Upper lobe of left lung (tissue), 6 donors: ENCODE measurements at places on chromosomes 1 and 21.

- no peak for DNase-seq
Measured at GRCh38 chr1:97608272-97608671, 312.6 kb downstream of the DPYD start.

GRCh38 chr1:54370287-54370989 is 35.8 kb downstream of the SSBP3 start:
- no peak for DNase-seq

GRCh38 chr21:46397993-46398392 is 60.7 kb upstream of the DIP2A start:
- no peak for DNase-seq

DNA sequence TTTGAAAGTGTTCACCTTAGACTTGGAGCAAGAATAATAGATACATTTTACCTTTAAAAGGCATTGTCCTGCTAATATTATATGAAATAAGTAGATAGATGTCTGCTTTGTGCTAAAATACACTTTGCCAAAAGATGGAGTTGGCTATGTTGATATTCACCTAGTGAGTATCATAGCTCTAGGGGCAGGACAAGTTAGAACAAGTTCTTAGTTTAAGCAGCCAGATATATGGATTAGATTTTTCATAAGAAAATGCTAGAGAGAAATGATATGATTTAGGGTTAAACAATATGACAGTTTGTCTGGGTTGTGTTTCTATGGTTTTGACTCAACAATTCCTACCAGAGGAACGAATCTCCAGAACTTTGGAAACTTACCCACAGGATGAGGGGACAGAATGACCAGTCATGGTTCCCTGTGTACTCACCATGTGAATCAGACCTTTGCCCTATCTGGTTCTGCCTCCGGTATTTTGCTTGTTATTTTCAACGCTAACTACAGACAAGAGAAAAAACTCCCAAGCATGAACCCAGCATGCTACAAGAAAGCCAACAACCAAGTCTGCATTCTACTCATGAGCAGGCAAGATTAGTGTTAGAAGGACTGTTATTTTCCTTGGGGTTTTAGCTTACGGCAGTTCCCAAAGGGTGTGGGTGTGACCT is 1.7 kb downstream of the F5 start:
- no peak for DNase-seq

DNA sequence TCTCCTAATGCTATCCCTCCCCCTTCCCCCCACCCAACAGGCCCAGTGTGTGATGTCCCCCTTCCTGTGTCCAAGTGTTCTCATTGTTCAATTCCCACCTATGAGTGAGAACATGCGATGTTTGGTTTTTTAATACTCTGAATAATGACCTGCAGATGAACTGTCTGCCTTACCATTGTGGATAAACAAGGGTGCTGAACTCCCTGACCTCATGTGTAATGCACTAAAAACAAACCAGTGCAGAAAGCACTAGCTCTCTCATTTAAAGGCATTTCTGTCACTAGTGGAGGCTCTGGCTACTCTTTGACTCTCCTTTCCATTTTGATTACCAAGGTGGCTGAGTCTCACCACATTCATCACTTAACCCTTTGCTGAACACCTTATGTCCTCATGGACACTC is 23.1 kb upstream of the TRAF3IP3 start:
- no peak for DNase-seq

GRCh38 chr1:188023206-188023605 is 1194.5 kb downstream of the PLA2G4A start:
- DNase-seq: no peak

- no peak for DNase-seq
Measured at GRCh38 chr1:118290046-118290445, 105.0 kb upstream of the SPAG17 start.

GRCh38 chr1:221829327-221830015 is 87.6 kb upstream of the DUSP10 start:
- DNase-seq: no peak

- no peak for DNase-seq
Measured at GRCh38 chr1:167756730-167757405, 35.1 kb downstream of the MPZL1 start.

DNA sequence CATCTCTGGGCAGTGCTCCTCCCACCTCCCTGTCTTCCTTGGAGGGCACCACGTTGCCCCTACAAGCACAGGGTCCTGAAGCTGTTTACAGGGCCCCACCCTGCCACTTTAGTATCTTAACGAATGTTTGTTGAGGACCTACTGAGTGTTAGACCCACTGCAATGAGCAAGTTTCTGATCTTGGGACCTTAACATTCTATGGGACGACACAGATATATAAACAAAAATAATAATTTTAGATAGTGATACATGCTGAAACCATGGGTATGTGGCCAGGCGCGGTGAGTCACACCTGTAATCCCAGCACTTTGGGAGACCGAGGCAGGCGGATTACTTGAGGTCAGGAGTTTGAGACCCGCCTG is 10.1 kb downstream of the ENTREP3 start:
- no peak for DNase-seq

GRCh38 chr1:111660204-111661150 is 40.9 kb downstream of the RAP1A start:
- DNase-seq: no peak

GRCh38 chr1:185933580-185933979 is 199.4 kb downstream of the HMCN1 start:
- DNase-seq: no peak
